ENCODE measurements at places on chromosomes 12 and 14. TPM values are rescaled to one million over a fixed set of nuclear protein-coding genes. Genes with fewer than 3 reads are reported as not detected.

The TAS2R10 gene
- not detected for total RNA-seq

DNA sequence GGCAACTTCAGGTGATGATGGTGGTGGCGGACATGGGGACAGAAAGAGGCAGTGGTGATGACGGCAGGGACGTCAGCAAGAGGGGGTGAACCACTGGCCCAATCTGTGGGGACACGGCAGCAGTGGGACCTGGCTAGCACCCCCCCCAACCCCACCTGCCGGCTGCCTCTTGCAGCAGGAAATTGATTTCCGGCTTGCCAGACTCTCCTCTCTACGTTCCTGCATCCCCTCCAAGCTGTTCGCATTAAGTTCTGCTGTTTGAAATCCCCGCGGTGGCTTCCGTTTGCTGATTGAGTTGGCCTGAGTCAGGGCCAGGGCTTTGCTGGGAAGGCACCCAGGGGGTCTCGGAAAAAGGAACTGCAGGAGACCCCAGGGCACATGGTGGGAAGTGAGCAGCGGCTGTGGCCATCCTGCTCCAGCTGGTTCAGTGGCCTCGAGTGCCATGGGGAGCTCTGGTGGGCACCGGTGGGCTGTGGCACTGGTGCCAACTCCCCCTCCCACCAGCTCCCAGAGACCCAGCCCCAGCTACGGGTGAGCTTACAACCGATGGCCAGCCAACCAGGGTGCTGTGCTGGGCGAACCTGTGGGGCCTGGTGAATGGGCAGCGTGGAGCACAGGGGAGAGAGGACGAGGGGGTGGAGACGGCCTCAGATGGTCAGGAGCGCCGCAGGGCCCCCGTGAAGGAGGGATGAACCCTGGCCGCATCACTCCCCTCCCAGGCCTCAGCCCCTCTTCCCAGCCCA, 14.6 kb upstream of the NUDT14 start:
- no peak overlapping the region for H3K4me3 ChIP-seq
- H3K36me3 ChIP-seq: no peaks in the 10 kb centered on the region
- peaks cover 27% of the 10 kb centered on the region for H3K4me1 ChIP-seq
- no peak overlapping the region for H3K27ac ChIP-seq

GRCh38 chr12:20044846-20045245, 323.5 kb upstream of the PDE3A start:
- no peak overlapping the region for H3K4me3 ChIP-seq
- no peaks in the 10 kb centered on the region for H3K4me1 ChIP-seq
- no peaks in the 10 kb centered on the region for H3K36me3 ChIP-seq

- H3K4me1 ChIP-seq: no peaks in the 10 kb centered on the region
- H3K4me3 ChIP-seq: no peak overlapping the region
- no peaks in the 10 kb centered on the region for H3K27me3 ChIP-seq
- no peak overlapping the region for H3K27ac ChIP-seq
- H3K36me3 ChIP-seq: no peaks in the 10 kb centered on the region
- no peak for DNase-seq
These were observed 36.3 kb downstream of the SNRNP35 start for GRCh38 chr12:123494124-123494851.

- no peak for DNase-seq
- H3K27me3 ChIP-seq: no peaks in the 10 kb centered on the region
- H3K36me3 ChIP-seq: peaks cover 2% of the 10 kb centered on the region
These were observed 35.2 kb downstream of the SLC8B1 start for GRCh38 chr12:113299619-113300237.

- no peak overlapping the region for H3K27ac ChIP-seq
- no peak overlapping the region for H3K4me3 ChIP-seq
- H3K36me3 ChIP-seq: peaks cover 2% of the 10 kb centered on the region
- peaks cover 16% of the 10 kb centered on the region for H3K4me1 ChIP-seq
These were observed 3.2 kb downstream of the DCAF4 start for GRCh38 chr14:72929316-72930080.
